ENCODE measurements at places on chromosomes 16 and 17.
A peak's percentile ranks its signal among the peaks of the same experiment; 100 is the strongest.

GRCh38 chr17:58694826-58695225, 2.4 kb downstream of the RAD51C start:
- DNase-seq: no peak

DNA sequence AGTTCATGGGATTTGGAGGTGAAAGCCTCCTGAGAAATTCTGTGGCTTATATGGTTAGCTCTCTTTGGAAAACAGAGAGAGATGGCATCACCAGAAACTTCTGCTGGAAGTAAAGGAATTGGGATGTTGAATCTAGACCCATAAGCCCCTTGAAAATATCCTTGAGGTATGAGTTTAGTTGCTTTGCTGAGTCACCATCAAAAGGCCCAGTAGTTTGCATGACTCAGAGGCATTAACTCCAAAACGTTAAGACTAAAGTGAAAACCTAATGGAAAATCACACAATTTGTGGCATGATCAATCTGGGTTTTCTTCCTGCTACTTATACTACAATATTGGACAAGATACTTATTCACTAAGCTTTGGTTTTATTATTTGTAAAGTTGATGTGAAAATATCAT, 349.2 kb upstream of the SALL1 start:
- peak; percentile 44 for DNase-seq

- DNase-seq: peak; percentile 98
These were observed 53.6 kb downstream of the WNT3 start for GRCh38 chr17:46764709-46765401.

DNA sequence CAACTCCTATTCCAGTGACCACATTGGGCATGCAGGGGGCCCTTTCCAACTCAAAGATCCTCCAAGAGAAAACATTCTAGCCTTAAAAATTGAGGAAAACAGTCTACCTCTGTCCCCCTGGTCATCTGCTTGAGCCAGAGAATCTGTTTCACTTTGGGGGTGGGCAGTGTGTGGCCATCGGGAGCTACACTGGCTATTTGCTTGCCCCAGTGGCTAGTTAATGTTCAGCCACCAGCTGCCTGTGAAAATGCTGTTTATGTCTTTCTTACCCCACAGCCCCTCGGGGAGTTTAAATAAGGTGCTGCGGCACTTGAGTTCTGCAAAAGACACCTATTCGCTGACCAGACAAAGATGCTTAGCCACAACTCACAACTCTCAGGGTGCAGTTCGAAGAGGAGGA, 43.4 kb downstream of the GNAO1 start:
- no peak for DNase-seq

GRCh38 chr17:80430446-80431245, 15.7 kb downstream of the ENDOV start:
- no peak for DNase-seq

- DNase-seq: no peak
These were observed 30.7 kb downstream of the CCR7 start for GRCh38 chr17:40534371-40535189.

- DNase-seq: peak; percentile 83
These were observed 1.7 kb downstream of the TUBG2 start for GRCh38 chr17:42660692-42661345.

GRCh38 chr16:22195695-22196558, 10.2 kb upstream of the EEF2K start:
- peak; percentile 87 for DNase-seq

- no peak for DNase-seq
These were observed 170.0 kb downstream of the C16orf78 start for GRCh38 chr16:49543631-49543946.

- no peak for DNase-seq
These were observed 181.6 kb upstream of the C17orf78 start for GRCh38 chr17:37194208-37194607.

DNA sequence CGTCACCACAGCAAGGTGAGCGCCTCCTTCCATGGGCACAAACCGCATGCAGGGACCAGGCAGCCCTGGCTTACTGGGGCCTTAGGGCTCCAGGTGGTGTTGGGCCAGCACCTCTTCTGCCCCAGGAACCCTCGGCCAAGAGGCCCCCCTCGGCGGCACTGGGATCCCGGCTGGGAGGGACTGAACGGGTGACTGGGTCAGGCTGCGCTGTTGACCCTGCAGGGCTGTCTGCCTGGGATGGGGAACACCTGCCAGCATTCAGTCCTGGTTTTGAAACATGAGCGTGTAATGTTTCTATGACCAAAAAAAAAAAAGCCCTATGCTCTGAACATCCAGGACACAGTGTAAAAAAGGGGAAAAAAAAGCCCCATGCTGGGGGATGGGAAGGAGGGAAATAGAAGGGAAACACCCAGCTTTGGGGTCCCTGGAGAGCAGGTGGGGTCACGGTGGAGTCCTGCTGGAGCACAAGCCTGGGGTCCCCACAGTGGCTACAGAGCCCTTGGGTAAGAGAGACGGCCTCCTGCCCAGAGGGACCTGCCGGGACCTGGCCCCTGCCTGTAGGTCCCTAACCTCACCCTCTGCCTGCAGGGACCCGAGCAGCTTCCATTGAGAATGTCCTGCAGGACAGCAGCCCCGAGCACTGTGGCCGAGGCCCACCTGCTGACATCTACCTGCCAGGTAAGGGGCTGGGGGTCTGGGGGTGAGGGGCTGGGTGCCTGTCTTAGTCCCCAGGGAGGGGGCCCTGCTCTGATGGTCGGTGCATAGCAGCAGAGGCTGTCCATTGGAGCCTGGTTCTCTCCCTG, 9.9 kb upstream of the NUDT16L1 start:
- no peak for DNase-seq

GRCh38 chr17:30503558-30503957, 26.4 kb downstream of the GOSR1 start:
- peak; percentile 11 for DNase-seq

DNA sequence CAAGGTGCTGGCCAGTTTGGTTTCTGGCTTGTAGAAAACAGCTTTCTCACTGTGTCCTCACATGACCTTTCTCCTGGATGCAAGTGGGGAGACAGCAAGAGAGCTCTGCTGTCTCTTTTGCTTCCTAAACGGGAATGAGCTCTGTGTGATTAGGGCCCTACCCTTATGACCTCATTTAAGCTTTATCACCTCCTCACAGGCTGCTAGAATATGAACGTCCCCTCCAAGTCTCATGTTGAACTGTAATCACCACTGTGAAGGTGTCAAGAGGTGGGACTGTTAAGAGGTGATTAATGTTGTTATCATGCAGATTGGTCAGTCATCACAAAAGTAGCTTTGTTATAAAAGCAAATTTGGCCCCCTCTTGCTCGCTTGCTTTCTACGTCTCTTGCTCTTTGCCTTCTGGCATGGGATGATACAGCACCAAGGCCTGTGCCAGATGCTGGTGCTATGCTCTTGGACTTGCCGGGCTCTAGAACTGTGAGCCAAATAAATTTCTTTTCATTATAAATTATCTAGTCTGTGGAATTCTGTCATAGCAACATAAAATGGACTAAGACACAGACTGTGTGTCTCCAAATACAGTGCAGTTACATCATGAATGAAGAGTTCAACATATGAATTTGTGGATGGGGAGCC, 14.8 kb upstream of the POLR3E start:
- DNase-seq: no peak

- DNase-seq: no peak
These were observed 151.2 kb downstream of the MSI2 start for GRCh38 chr17:57407287-57408070.

DNA sequence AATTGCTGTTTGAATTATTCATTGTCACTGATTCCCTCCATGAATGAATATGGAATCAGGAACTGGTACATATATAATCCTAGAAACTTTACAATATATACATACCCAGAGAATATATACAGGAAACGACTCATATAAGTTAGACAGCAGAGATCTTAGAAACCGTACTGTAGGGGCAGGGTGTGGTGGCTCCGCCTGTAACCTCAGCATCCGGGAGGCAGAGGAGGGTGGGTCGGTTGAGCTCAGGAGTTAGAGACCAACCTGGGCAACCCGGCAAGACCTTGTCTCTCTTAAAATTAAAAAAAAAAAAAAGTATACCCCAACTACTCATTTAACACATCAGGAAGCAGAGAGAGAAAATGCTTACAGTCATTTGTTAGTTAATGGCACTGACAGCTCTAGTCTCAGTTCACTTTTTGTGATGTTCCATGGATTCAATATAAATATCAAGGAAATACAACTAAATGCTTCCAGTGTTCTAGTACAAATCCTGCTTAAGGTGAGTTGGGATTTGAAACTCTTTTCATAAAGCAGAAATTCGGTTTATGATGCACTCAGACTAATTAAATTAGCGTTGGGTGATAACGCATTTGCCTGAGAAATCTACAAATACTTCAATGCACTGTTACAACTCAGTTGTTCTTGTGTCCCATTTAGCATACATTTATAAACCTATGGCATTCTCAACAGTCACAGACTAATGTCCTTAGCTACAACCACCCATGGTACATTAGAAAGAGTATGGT, 5.6 kb downstream of the GLG1 start:
- no peak for DNase-seq

GRCh38 chr16:69408475-69408874, 15.9 kb upstream of the CYB5B start:
- DNase-seq: no peak

DNA sequence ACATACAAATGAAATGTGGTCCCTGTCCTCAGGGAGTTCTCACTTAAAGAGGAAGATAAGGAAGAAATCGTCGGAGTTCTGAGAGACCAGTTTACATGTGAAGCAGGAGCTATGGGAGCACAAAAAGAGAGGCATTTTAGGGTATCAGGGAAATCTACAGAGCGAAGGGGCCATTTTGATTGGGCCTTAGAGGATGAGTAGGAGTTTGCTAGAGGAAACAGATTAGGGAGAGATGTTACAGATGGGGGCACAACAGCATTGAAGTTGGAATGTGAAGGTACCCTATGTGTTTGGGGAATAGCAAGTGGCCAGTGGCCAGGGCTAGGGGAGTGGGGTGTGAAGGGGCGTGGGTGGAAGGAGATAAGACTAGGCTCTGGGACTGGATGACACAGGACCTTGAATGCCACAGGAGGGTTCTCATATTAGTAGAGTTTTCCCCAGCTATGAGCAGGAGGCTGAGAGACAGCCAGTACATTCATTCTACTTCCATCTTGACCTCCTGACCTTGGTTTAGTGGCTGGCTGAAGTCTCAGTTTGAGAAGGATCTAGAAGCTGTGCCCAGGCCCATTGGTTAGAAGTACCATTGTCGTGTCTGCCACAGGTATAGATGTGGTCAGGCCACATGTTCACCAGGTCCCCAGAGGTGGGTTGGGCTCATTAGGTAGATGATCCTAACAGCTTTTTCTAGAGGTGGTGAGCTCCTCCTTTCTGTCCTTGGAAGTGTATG, 34.8 kb downstream of the CPNE2 start:
- no peak for DNase-seq

GRCh38 chr17:16928406-16929034, 43.4 kb downstream of the TNFRSF13B start:
- no peak for DNase-seq

GRCh38 chr16:75640598-75640997, 6.9 kb downstream of the KARS1 start:
- no peak for DNase-seq

- no peak for DNase-seq
These were observed 54.5 kb downstream of the NKD1 start for GRCh38 chr16:50602531-50603205.

DNA sequence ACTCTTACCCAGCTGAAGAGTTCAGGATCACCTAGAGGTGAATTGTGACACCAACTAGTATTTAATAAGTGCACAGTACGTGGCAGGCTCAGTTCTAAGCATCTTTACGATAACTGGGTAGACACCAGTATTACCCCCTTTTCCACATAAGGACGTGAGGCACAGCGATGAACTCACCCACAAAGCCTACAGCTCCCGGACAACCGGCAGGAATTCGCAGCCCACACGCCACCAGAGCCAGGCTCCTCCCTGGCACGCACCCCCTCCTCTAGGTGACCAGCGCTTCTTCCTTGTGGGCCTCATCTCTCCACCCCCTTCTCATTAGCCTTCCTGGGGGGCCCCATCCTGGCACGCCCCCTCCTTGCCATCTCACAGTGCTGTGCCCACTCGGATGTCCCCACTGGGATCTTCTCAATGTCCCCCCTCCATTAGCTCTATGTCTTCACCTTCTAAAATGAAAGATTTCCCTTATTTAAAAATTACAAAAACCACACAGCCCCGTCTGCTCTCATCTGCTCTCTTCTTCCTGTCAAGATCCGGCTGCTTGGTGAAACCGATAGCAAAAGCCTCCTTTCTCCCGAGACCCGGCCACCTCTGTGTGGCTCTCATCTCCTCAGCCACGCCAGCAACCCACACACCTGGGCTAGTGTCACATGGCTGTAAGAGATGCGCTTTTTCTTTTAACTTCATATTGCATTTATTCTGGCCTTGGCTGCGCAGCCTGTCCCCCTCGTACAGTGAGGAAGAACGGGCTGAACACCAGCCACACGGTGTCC, 20.8 kb downstream of the IFT140 start:
- no peak for DNase-seq

DNA sequence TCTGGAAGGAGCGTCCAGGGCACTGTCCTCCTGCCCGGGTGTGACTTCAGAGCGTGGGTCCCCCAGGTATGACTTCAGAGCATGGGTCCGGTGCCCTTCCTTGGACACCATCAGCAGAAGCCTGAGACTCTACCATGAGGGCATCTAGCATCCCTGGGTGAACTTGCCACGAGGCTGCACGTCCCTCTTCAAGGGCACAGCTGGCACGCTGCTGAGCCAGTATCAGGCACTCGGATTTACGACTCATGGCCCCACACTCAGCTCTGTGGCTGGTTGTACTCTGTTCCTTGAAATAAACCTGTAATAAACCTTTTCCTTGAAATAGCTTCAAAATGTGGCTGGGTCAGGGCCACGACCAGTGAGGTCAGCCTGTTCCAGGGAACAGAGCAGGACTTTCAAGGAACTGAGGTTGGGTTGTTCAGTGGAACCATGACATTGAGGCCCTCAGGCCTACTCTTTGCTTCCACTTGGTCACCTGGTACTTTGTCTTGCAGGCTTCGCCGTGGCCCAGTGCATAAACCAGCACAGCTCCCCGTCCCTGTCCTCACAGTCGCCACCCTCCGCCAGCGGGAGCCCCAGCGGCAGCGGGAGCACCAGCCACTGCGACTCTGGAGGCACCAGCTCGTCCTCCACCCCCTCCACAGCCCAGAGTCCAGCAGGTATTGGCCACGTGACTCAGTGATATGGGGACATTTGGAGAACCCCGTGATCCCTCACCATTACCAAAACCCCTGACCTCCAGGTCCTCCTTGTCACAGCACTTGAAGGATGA, 89.9 kb downstream of the SOCS1 start:
- no peak for DNase-seq

GRCh38 chr17:7284911-7285310, 3.4 kb downstream of the SLC2A4 start:
- DNase-seq: no peak

DNA sequence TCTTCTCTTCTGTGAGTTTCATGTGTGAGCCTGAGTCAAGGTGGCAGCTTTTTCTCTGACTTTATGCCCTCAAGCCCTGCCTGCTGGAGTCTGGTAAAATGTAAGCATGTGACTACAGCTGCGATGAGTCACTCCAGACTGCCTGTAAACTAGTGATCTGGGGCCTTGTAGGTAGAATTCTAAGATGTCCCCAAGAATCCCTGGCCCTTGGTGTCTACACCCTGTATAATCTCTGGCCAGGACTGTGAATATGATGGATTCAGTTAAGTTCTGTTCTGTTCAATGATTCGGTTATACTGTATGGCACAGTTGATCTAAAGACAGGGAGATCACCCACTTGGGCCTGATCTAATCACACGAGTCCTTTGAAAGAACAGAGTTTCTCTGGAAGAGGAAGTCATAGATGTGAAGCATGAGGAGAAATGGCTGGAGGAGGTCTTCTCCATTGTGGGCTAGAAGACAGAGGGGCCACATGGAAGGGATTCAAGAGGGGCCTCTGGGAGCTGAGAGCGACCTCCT, 29.8 kb downstream of the PRSS54 start:
- peak; percentile 55 for DNase-seq
